Stimulated activated CD8-positive, alpha-beta memory T cell treated with anti-CD3 and anti-CD28 coated beads, Interleukin-15, amount 100 ng/mL, for 24 hours (primary cell): ENCODE measurements at places on chromosomes 12 and 14.

GRCh38 chr12:45379261-45379660 lies 163.4 kb downstream of the ANO6 start:
- no peak for DNase-seq

DNA sequence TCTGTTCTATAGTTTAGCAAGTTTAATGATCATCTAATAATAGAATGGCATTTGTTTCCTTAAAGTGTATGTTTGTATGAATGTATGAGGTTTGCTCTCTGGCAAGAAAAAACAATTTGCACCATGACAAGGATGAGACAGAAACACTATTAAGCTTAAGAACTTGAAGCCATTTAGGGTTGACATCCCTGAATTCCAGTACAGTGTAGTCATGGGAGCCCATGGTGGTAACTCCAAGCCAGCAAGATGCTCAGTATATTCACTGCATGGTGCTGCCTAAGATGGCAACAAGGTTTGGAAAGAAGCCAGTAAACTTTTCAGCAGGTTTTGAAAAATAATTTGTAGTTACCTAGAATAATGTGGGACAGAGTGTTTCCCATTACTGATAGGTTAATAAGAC lies 158.6 kb downstream of the PRIMA1 start:
- no peak for DNase-seq

DNA sequence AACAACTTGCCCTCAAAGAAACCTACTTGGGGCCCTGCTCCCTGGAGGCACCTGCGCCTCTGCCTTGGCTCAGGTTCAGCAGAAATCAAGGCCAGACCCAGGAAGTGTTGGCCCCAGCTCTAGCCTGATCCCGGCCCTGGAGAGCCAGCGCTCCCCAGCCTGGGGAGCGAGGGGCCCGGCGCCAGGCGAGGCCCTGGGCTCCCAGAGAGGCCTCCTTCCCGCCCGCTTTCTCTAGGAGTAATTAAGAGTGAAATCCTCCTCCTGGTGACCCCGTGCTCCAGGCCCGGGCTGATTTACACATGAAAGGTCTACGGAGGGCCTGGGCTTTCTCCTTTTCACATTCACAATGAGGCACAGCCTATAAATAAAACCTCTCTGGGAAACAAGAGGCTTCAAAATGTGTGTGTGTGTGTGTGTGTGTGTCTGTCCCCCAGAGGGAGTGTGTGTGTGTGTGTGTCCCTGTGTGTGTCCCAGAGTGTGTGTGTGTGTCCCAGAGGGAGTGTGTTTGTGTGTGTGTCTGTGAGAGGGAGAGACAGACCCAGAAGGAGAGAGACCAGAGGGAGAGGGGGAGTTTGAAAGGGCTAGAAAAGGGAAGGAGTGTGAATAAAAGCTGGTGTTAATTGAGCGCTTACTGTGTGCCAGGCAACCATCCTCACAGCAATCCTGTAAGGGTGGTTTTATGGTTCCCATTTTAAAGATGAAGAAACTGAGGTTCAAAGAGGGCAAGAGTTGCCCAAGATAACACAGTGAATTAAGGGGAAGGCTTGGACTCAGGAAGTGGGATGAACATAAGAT lies 23.8 kb upstream of the COX6A1 start:
- no peak for DNase-seq

GRCh38 chr12:96752211-96752610 lies 154.8 kb upstream of the NEDD1 start:
- no peak for DNase-seq
